ENCODE measurements at places on chromosomes 7 and 10.

DNA sequence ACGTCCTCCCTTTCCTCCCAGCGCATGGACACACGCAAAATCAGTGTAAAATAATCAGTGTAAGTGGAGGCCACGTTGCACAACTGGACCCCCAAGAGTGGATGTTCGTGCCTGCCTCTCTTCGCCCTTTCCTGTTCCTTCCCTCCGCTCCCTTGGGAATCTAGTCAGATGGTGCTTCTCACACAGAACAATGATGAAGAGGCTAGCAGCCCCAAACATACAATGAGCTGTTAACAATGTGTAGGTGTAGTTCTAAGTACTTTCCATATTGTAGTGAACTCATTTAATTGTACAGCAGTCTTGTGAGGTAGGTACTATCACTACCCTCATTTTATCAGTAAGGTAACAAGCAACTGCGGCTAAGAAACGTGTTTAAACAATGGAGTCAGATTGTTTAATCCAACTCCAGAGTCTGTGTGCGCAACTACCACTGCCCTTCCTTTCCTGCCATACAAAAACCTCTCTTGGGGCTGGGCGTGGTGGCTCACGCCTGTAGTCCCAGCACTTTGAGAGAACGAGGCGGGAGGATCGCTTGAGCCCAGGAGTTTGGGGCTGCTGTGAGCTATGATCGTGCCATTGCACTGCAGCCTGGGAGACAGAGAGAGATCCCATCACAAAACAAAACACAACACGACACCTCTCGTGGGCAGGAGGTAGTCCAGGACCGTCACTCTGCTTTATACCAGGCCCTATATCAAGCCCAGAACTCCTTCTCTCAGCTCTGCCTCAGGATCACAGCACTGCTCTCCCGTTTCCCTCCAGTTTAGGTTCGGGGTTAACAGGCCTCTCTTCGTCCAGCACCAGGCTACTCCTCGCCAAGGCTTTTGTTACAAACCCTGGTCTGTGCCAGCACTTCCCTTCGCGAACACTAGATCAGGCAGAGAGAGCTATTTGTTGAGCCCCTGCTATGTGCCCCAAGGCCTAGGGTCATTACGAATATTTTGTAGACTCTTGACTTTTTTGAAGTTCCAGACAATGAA, 1.1 kb downstream of the FKBP9 start:
- no peak for DNase-seq

DNA sequence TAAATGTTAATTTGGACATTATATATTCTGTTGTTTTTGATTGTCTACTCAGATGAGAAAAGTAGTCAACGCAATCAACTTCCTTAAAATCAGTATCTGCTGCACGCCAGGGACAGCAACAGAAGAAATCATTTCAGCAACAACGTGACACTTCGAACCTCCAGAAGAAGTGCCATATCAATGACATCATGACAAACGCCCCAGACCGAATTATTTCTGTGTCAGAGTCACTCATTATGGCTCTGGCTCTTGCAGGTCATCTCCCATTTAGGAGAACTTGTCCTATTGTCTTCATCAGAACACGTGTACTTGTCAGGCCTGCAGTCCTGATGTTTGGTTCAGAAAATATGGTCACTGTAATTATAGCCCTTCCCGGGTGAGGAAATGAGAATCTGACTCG, 276.3 kb downstream of the ADARB2 start:
- no peak for DNase-seq

GRCh38 chr10:128147064-128147463, 20.8 kb upstream of the MKI67 start:
- DNase-seq: no peak

GRCh38 chr10:87961314-87961713, 97.9 kb downstream of the PTEN start:
- DNase-seq: no peak

DNA sequence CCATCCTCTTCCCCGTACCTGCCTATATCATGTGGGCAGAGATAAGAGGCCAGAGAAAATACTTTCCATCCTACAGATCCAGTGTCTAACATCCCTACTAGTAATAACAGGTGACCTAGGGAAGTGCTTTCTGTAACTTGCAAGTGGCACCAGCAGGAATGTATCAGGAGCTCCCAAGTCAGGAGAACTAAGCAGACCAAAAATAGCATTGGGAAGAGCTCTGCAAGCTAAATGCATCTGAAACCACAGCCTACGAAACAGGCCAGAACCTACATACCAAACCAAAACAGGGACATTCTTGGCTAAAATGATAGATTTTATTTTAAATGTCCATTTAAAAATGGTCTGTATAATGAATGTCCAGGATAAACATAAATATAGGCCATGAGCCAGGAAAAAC, 680.8 kb downstream of the PHTF2 start:
- DNase-seq: no peak

- no peak for DNase-seq
Observed at GRCh38 chr10:89550509-89550908, 15.1 kb upstream of the SLC16A12 start.

DNA sequence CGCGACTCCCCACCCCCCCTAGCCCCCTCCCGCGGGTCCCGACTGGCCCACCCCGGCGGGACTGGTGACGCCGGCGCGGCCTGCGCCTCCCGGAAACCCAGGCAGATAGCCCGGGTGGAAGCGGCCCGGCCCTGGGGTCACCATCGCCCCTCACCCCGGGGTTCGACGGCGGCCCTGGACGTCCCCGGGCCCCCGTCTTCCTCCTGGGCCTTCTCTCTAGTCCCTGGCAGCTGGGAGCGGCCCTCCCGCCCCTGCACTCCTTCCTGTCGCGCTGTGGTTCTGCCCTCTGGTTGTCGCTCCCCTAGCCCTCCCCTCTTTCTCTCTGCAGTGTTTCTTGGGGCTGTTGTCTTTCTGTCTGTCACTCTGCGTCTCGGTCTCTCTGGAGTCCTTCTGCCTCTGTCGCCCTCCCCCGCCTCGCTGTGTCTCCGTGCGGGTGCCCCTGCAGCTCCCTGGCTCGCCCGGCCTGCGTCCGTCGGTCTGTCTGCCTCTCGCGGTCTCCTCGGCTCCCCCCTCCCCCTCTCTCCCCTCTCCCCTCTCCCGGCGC, 90.5 kb upstream of the PAX2 start:
- no peak for DNase-seq

Measured in activated naive CD4-positive, alpha-beta T cell (primary cell).